ENCODE measurements at places on chromosomes 3 and 15.
A peak's percentile ranks its signal among the peaks of the same experiment; 100 is the strongest.

- no peak for DNase-seq
Observed at GRCh38 chr15:65226221-65226620, 14.9 kb upstream of the CILP start.

GRCh38 chr3:20564966-20565365, 379.0 kb upstream of the SGO1 start:
- no peak for DNase-seq

GRCh38 chr3:47238017-47238416, 44.6 kb downstream of the KIF9 start:
- no peak for DNase-seq

DNA sequence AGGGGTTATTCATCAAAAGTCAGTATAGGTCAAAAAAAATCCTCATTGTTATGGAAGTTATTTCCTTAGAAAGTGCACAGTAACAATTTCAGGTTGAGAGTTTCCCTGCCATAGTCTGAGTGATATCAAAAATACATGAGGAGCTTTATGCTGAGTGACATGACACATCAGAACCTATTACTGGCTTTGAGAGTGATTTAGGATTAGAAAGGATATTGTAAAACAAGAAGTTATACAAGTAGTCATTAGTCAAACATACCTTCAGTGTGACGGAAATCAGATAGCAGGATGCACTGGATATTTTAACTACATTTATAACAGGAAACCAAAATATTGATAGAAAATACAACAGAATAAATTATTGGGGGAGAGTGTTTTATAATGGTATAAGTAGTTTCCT, 471.1 kb downstream of the VGLL3 start:
- DNase-seq: no peak

DNA sequence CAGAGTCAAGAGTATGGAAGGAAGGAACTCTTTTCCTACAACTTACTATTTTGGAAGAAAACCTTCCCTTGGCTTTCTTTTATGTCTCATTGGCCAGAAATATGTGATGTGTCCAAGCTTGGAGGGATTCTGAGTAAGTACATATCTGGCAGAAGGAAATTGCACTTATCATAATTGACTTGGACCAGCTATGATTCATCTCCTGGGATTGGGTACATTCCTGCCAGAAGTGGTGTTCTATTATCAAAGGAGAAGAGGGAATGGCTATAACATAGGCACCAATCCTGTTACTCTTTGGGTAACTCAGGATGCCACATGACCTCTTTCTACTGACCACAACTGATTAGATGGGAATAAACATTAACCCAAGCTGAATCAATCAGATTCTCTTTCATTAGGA, 13.5 kb upstream of the DAZL start:
- DNase-seq: no peak

DNA sequence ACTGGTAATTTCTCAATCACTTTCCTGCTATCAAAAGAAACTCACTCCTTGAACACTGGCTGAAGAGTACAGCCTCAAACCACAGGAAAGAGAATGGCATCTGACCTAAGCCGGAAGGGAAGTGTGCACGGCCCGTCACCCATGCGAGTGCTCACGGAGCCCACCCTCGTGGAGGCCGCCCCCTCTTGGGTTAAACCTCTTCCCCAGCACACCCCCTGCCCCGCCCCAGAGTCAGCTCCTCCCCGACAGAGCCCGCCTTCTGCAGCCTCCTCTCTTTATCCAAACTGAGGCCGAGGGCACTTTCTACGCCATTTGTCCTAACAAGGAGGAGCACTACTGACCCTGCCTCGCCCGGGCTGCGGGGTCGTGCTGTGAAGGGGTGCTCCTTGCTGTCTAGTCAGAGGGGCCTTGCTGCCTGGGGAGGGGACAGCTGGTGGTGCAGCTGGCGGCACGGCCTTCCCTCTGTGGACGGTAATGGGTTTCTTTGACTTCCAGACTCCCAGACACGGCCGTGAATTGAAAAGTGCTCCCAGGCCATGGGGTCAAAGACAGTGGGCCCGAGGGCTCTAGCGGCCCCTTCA, 137.7 kb downstream of the NSMCE3 start:
- no peak for DNase-seq

- DNase-seq: no peak
Observed at GRCh38 chr3:109656225-109656624, 318.9 kb upstream of the DPPA4 start.

DNA sequence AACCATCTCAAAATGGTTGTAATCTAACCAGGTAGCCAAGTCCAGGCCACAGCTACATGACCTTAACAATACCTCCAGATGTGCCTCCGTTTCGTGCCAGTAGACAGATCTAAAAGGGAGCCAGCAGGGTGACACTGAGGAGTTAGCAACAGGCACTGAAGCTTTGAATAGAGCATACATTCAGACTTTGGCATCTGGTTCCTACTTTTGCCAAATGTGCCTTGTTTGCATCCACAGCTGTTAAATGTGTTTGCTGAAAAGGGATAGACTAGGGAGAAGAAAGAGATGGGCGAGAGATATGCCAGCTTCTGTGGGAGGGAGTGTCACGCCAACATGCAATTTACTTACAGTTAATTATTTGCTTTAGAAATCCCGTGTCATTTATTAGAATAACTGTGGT, 1433.9 kb upstream of the CADM2 start:
- DNase-seq: no peak

DNA sequence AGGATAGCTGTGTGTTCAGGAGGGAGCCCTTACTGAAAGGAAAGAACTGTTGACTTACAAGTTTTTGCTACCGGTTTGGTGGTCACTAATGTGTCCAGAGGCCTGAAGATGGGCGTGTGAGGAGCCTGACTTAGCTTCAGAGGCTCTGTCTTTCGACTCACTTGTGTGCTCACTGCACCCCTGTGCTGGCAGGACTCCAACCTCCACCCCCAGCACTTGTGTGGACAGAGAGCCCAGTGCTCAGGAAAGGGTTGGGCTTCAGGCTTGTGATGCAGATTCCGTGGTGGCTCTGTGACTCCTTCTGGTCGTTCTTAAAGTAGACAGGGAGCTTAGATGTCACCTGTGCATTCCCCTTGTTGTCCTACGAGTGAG, 100.9 kb downstream of the PGPEP1L start:
- no peak for DNase-seq

GRCh38 chr3:123445702-123446101, 3.2 kb downstream of the ADCY5 start:
- DNase-seq: no peak

DNA sequence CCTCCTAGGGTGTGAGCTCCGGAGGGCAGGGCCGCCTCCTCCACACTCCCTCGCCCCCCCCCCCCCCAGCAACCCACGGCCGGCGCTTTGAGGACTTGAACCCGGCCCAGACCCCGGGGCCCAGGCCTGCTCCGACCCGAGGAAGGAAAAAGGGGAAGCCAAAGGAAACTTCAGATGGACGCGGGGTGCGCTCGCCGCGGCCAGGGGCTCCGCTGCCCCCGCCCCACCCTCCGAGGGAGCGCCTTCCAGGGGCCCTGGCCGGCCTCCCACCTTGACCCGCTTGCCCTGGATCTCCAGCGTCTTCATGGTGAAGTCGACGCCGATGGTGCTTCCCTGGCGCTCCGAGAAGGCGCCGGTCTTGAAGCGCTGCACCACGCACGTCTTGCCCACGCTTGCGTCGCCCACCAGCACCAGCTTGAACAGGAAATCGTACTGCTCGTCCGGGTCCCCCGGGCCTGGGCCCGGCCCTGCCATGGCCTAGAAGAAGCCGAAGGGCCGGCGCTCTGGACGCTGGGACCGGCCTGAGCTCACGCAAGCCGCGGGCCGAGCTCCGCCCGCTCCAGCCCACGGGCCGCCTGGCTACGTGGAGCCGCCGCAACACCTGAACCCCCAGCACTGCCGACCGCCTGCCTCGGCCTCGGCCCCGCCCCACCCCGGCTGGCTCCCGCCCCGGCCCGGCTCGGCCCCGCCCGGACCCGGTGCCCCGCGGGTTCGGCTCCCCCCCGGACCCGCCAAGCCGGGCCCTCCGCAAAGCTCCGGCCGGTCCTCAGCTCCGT, 400 bp downstream of the RAB43 start:
- no peak for DNase-seq

DNA sequence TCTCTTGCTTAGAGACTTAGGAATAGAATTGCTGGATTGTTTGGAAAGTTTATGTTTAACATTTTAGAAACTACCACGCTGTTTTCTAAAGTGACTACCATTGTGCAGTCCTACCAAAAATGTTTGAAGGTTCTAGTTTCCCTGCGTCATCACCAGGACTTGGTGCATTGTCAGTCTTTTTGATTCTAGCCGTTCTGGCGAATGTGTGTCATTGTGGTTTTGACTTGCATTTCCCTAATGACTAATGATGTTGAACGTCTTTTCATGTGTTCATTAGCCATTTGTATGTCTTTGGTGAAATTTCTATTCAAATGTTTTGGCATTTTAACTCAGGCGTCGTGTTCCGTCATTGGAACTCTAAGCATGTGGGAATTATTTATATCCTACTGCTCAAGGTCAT, 58.0 kb downstream of the CHD2 start:
- no peak for DNase-seq

DNA sequence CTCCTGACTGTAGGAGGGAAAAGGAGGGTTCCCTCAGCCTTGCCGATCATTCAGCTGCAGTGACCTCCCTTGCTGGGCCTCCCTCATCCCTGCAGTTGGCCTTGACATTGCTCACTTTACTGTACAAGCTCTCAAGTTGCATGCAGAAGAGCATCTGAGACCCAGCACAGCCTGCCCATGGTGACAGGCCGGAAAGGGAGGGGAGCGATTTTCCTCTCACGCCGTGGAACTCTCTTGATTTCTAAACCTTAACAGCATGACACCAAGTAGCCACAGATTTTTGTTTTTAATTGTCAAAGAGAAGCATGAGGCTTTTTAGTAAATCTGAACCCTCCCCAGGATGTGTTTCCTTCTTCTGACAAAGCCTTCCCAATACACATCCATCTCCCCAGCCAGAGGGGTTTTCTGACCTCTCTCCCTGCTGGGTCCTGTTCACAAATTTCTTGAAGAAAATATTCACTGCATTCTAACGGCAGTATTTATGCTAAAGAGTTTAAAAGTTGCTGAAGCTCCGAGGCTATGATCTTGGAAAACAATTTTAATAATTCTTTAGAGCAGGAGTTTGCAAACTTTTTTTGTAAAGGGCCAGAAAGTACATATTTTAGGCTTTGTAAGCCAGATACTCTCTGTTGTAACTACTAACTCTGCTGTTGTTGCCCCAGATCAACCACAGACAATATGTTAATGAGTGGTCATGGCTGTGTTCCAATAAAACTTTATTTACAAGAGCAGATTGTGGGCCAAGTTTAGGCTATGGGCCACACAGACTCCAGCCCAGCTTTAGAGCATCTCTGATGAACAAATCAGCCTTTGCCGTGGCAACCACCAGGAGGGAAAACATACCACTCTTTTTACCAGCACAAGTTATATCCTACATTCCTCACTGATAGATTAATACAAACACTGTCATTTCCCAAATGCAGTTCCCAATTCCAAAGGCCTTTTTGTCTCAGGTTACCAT, 34.8 kb downstream of the LMCD1 start:
- DNase-seq: no peak

DNA sequence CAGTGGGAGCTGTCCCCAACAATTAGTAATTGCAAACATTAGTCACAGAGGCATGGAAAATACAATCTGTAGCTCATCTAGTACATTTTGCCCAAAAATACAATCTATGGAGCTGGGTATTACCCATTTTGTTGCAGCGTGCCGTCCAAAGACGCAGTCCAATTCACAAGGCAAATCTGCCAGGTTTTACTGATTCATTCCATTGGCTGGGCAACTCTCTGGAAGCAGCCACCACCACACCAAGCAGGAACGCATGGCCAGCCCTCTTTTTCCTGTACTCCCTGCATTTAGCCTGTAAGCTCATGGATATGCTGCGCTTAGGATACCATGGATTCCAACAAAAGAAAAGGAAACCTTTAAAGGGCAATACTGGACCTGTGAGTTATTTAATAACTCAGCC, 60.5 kb upstream of the ARRDC4 start:
- DNase-seq: peak; percentile 37

- no peak for DNase-seq
Observed at GRCh38 chr3:27578032-27578431, 93.8 kb upstream of the SLC4A7 start.

DNA sequence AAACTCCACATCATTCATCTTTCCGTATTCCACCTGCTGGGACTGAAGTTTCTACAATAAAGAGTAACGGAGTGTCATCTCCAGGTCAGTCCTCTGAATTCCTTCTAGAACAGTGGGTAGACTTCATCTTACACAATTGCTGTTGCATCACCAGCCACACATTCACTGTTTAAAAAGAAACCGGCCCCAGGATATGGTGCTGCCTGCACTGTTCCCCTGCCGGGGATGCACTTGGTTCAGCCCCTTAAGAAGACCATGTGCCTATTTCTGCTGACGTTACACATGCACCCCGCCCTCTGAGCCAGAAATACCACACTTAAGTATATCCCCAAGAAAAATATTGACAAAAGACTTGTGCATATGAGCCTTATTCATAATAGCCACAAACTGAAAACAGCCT, 233.4 kb downstream of the FEZF2 start:
- no peak for DNase-seq

DNA sequence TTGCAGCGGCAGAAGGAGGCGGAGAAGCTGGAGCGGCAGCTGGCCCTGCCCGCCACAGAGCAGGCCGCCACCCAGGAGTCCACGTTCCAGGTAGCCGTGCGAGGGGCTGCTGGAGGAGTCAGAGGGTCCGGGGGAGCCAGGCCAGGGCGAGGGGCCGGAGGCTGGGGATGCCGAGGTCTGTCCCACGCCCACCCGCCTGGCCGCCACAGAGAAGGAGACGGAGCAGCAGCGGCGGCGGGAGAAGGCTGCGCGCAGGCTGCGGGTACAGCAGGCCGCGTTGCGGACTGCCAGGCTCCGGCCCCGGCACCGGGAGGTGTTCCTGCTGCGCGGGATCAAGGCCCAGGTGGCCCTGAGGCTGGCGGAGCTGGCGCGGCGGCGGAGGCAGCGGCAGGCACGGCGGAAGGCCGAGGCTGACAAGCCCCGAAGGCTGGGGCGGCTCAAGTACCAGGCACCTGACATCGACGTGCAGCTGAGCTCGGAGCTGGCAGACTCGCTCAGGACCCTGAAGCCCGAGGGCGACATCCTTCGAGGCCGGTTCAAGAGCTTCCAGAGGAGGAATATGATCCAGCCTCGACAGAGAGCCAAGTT, 625.0 kb downstream of the MCTP2 start:
- DNase-seq: no peak

DNA sequence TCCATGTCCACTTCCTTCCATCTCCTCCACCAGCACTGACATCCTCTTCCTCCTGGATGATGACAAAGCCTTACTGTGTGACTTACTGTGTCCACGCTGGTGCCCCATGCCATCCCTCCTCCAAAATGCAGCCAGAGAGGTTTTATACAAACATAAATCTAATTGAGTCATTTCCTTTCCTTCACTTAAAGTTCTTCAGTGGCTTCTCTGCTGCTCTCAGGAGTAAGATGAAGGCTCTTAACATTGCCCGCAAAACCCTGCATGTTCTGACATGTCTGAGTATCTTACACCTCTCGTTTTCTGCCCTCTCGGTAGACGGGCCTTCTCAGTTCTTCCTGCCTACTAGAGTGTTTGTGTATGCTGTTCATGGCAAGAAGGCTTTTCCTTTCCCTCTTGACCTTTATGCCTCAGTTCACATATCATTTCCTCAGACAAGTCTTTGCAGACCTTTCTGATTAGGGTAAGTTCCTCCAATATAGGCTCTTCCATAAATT, 175.5 kb downstream of the CFAP20DC start:
- DNase-seq: no peak
